Activated CD4-positive, alpha-beta T cell treated with anti-CD3 and anti-CD28 coated beads, Interleukin-2, amount 50 U/mL, for 24 hours (primary cell): ENCODE measurements at places on chromosomes 4 and X.

DNA sequence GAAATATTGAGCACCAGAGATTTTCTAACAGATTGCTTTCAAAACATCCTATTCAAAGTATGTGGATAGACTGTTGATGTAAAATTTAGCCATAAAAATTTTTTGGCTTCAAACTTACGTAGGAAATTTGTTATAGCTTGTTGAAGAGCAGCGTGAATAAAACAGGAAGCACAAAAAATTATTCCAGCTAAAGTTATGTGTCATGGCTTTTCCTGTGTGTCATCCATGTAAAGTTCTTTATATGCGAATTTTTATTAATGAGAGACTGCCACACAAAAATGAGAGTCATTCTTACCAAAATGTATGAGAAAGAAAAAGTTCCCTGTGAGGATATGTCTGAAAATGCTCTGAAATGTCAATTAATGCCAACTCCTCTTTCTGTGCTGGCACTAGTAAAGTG is 19.5 kb downstream of the EPGN start:
- no peak for DNase-seq

GRCh38 chr4:24794916-24795665 is at the start of gene SOD3:
TSS of gene SOD3 (plus strand) at chr4:24795573. CDS start at chr4:24799522, 3,949 bp downstream.
- no peak for DNase-seq

DNA sequence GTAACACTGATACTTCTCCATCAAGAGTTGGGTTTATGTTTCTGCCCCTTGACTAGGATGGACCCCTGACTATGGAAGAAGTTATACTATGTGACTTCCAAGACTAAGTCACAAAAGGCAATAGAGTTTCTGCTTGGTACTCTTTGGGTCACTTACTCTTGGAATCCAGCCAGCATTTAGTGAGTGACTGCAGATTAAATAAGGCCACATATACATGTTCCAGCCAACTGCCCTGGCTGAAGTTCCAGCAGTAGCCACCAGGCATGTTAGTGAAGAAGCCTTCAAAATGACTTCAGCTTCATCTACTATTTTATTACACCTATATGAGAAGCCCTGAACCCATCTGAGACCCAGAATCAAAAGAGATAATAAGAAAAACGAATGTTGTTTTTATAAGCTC is 524.0 kb downstream of the DMD start:
- DNase-seq, result no peak

DNA sequence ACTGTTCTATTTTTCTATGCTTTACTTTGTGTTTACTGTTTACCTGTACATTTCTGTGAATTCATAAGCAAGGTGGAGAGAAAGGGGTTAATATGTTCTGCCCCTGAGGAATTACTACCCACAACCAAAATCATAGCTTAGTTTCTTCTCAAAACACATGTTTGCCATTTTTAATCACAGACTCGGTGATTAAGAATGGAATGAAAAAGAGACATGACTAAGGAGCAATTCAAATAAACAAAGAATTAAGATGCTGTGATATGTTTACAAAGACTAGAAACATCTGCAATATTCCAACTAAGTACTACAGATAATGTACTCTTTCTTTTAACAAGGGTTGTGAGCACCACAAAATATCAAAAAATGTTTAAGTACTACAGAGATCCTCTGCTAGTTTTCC is 11.7 kb upstream of the FAT4 start:
- DNase-seq, result no peak

DNA sequence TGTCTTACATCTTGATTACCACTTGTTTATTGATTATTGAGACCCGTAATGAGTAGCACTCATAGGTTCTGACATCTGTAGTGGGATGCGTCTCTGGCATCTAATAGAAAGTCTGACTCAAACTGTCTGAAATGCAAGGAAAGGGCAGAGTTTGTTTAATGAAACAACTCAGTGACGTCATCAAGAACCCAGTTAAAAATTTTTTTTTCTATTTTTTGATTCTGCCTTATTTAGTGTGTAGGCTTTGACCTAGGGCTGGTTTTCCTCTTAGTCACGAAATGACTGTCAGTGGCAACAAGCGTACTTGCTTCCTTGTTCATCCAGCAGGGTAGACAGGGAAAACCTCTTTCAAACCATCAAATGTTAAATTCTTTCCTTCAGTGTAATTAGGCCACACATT is 3.1 kb upstream of the CDKL5 start:
- DNase-seq, result no peak

GRCh38 chrX:24214568-24214967 is 65.0 kb downstream of the ZFX start:
- DNase-seq, result no peak

DNA sequence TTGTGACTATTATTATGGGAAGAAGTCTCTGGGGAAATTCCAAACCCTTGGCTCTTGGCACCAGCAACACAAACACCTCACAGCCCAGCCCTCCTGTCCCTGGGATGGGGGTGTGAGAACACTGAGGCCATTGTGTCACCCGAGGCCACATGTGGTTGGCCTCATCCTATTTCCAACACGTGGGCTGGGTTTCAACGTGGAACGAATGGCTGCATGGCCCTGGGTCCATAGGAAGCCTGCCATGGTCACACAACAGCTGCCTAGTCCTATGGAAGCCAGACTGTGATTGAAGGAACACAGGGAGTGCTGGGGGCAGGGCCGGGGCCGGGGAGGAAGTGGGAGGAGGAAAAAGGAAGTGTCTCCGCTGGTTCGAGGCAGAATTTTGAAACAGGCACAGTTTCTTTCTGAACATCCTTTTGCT is 10.0 kb downstream of the CLCN4 start:
- no peak for DNase-seq

- no peak for DNase-seq
Observed at GRCh38 chrX:40933706-40934425, 151.4 kb upstream of the USP9X start.

DNA sequence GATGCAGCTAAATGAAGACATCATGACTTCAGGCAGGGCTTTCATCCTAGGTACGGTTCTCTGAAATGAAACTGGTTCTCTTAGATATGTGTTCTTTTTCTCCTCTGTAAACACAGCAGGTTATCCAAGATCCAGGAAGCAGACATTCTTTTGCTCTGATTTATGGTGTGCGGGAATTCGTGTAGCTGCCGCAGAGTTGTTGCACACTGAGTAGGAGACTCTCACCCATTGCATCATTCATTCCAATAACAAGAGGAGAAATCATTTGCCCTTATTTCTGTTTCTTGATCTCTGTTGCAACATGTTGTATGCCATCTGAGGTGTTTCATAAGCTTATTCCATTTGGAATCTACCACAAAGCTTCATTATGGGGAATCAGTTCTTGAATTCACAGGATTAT is 133.6 kb upstream of the VCX2 start:
- no peak for DNase-seq

DNA sequence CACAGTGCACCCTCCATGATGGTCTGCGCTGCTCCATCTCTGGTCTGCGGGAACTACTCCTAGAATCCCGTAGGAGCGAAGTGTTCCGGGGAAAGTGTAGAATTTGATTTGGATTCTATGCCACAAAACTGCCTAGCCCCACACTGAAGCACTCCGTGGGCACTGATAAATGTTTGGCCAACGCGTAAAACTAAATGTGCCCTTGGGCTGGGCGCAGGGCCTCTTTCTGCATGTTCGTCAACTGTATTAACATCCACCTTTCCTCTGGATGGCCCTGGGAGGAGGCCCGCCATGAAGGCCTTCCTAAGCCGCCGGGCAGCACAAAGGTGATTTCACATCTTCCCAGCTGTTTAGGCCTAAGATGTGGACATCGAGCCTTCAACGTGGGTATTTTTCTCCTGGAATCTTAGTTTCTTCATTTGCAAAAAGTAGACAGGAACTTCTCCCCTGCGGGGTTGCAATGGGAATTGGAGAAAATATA is 2.6 kb downstream of the MSX1 start:
- DNase-seq, result no peak

DNA sequence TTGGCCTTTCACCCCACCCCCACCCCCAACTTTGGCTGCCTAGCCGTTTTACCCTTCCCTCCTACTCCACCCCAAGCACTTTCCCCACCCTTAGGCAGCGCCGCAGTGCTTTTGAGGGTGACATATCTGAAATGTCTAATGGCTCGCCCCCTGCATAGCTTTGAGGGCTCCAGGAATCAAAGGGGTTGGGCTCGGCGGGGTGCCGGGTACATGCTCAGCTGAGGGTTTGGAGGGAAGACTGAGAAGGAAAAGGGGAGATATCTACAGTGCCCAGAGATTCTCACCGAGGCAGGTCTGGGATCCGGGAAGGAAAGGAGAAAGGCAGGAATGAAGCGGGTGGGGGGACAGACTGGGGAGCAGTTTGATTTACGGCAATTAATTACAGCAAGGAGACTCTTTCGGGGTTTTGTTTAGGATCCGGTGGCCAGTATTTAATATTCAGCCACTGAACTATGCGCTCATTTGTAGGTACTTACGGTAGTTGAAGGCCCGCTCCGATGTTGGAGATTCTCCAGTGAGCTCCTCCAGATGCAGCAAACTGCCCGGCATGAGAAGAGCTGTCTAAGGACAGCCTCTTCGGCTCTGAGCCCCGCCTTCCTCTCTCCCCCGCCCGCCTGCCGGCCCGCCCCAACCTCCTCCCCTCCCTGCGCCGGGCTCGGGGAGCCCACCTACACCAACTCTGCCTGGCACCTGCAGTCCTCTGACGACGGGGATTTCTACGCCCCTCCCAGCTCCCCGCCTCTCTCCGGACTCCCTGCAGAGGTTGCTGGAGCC is at the start of gene IGSF1:
IGSF1 (minus strand) TSS at position 569 of the 774 bp plus-strand sequence. CDS start 2,632 bp downstream, outside the sequence.
- no peak for DNase-seq

- no peak for DNase-seq
Observed at GRCh38 chr4:161496-162284, 37.4 kb downstream of the ZNF718 start.

GRCh38 chr4:182866746-182867145 is 50.4 kb downstream of the DCTD start:
- DNase-seq, result no peak

DNA sequence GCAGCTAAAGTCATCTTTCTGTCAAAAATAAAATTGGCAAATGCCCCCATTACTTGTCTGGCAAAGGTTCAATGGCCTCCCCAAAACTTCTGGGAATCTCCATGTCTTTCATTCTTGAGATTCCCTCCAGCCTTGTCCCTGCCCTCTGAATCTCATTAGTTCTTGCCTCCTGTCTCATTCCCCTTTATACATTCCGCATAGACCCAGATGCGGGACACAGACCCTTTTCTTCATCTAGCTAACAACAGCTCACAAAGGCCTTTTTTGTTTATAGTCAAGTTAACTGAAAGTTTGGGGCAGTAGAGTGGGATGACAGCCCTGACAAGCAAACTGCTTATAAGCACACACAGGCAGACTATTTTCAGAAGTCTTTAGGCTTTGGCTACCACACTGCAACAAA is 306.1 kb upstream of the FAM241A start:
- DNase-seq, result no peak

DNA sequence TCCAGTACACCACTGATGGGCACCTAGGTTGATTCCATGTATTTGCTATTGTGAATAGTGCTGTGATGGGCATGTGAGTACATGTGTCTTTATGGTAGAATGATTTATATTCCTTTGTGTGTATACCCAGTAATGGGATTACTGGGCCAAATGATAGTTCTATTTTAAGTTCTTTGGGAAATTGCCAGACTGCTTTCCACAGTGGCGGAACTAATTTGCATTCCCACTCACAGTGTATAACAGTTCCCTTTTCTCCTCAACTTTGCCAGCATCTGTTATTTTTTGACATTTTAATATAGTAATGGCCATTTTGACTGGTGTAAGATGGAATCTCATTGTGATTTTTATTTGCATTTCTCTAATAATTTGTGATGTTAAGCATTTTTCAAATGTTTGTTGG is 25.9 kb downstream of the CC2D2A start:
- no peak for DNase-seq

- DNase-seq, result no peak
Observed at GRCh38 chr4:159010100-159010499, 92.8 kb upstream of the RAPGEF2 start.

DNA sequence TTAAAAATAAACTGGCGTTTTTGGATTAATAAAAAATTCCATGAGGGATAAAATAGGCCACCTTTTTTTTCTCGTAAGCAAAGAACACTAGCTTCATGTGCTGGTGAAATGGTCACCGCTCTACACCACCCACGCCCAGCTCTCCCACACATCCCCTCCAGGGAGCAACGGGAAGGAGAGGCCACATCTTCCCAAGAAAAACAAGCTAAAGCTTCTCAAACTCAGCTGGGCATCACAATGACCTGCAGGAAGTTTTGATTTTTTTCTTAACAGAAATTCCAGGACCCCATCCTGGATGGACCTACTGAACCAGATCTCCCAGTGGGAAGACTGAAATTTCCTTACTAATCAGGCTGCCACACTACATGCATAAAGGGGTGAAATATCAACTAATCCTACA is 9.8 kb downstream of the TSPAN5 start:
- no peak for DNase-seq

- DNase-seq, result no peak
Observed at GRCh38 chrX:50071494-50071893, 129.3 kb downstream of the AKAP4 start.

- DNase-seq, result no peak
Observed at GRCh38 chrX:33129607-33130006, 81.7 kb downstream of the DMD start.

DNA sequence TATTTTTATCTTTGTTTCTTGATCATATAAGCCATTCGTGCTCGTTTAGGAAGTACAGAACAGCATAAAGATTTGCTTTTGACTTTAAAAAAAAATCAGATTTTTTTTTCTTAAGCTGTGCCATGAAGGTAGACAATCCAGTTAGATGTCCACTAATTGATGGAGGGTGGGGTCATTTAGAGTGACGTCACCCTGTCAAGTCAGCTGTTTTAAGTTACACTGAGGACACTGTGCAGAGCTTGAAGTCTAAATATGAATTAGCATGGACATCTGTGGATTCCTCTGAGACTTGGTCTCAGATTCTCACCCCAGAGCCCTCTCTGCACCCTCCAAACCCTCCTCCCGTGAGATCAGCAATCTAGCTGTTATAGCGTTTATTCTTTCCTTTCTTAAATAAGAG is 63.9 kb downstream of the ENPP6 start:
- DNase-seq, result no peak

DNA sequence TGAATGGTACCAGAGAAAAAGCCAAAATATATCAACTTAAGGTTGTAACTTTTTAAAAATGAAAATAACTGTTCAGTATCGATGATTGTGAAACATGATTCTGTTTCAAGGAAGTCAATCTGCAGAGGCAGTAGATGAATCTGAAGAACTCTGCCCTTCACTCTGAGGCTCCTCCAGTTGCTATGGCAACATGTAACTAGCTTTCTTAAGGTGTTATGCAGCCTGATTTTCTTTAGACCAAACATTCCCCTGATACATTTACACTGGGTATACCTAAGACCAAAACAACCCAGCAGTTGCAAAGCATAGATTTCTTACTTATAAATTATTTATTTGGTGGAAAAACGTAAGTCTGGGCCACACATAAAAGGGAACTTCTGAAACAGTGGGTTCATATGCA is 133.6 kb upstream of the RASGEF1B start:
- DNase-seq, result no peak

DNA sequence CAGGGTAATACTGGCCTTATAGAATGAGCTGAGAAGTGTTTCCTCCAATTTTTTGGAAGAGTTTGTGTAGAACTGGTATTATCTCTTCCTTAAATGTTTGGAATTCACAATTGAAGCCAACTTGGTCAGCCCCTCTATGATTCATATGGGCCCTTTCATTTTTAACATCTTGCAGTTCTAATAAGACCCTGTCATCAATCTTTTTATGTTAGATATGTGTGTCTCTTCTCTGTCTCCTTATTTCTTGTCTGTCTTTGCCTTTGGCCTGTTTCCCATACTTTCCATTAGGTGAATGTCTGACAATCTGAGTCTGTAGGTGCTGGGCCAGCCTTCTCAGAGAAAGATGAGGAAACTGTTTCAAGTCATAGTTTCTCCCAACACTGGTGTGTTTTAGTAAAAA is 88.7 kb downstream of the SLC16A2 start:
- no peak for DNase-seq
